RWPE2 (cell line): ENCODE measurements at places on chromosomes 11 and 22.

DNA sequence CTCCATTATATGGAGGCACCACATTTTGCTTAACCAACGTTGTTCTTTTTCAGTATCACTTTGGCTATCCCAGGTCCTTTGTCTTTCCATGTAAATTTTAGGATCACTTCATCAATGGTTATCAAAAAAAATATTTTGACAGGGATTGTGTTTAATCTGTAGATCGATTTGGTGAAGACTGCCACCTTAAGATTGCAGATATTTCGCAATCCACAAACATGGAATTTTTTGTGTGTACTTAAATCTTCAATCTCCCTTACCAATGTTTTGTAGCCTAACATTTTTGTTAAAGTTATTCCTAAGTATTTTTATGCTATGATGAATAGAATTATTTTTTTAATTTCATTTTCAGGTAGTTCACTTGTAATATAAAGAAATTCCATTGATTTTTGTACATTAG is 18.6 kb downstream of the PLAAT5 start:
- no peak for DNase-seq

- no peak for DNase-seq
Observed at GRCh38 chr11:94112206-94112953, 16.3 kb upstream of the PANX1 start.

GRCh38 chr11:41720761-41721160 is 261.3 kb upstream of the LRRC4C start:
- no peak for DNase-seq

DNA sequence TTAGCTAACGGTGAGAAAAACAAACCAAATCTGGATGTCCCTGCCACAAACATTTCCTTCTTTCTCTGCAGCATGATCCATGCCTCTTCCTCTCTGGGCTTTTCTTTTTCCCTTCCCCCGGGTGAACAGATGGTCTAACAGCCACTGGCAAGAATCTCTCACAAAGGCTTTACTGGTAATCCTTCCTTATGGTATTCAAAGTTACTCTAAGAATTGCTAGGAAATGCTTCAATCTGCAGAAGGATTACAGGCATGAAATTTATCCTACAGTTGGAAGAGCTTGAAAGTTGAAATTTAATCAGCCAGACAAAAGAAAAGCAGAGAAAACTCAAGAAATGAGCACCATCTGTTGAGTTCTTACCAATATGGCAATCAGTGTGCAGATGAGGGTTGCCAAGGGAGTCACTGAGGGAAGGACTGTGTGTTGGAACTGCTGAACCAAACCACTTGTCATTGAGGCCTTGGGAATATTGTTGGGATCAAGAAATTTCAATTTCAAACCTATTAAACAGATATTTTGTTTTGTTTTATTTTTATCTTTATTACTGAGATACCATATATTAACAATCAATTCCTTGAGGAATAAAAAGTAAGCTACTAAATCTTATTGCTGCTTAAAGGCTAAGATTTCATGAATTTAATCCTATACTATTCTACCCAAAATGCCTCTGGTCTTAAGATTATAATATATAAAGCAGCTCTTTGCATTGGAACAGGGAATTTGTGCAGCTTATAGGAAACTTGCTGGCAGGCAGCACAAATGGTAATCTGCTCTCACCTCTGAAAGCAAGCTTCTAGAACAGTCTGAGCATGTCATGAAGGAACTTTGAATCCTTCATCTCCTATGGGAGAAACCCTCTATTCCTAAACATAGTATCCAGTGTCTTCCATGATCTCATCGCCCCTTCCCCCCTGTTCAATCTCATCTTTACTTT is 29.7 kb upstream of the NDUFC2 start:
- DNase-seq = no peak

GRCh38 chr11:21820176-21820575 is 372.7 kb upstream of the ANO5 start:
- no peak for DNase-seq

DNA sequence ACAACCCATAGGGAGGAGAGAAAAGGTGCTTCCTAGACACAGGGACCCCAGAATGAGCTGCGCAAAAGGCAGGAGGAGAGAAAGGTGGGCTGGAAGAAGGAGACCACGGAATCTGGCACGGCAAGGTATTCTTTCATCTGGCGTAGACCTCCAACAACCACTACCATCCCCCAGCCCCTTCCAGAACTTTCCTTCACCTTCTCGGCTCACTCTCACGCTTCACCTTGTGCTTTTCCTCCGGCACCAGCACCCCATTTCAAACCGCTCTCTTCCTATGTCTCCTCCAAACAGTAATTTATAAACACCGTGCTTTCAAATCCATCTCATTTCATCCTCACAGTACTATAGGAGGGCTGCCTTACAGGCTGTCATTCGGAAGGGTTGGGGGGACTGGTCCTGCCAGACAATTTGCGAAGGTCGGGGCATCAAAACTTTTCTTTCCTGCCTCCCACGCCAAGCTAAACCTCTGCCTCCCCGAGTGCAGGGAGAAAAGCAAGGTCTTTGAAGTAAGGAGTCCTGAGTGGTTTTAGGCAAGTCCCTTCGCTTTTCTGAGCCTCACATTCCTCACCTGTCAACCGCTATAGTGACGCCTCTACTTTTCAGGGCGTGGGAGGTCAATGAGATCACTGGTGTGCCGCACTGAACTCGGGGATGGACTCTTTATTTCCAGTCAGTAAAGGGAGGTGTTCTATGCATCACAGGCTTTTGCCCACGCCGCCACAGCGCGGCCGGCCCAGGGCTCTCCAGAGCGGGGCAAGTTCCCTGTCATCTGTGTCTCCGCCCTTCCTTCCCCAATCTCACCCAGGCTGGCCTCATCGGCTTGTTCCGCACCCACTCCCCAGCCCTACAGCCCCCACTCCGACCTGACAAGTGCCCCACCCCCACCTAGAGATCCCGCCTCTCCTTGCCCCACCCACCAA is 800 bp downstream of the KCTD21 start:
- DNase-seq = peak; percentile 12

DNA sequence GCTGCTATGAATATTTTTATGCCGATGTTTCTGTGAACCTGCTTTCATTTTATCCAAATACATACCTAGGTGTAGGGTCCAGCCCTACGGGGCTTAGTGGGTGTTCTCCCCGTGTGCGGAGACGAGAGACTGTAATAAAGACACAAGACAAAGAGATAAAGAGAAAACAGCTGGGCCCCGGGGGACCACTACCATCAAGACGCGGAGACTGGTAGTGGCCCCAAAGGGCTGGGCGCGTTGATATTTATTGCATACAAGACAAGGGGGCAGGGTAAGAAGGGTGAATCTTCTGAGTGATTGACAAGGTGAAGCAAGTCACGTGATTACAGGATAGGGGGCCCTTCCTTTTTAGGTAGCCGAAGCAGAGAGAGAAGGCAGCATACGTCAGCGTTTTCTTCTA is 920.1 kb downstream of the BRD1 start:
- no peak for DNase-seq

DNA sequence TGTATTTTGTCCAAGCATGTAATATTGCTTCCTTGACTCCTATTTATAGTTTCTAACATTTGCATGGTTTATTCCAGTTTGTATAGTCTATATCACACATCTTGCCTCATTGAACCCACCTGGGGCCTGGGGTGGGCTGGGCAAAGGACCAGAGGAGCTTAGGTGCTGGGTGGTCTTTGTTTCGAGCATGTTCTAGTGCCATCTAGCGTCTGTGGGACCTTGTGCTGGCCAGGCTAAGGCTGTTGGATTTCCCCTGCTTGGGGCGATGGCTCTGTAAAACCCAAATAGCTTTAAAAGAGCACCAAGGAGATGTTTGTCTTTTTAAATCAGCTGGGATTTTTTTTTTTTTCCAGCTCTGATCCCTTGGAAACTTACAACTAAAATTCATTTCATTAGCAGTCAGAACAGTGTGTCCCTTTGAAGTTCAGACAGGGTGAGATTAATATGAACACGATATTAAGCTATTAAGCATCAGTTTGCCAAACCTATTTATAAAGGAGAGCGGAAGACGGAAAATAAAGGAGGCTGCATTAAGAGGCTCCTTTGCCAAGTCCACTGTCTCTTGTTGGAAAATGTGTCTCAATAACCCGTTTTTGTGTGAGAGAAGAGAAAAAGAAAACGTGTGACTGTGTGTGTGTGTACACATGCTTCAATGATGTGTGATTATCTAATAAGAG is 157.4 kb downstream of the COMMD9 start:
- DNase-seq = no peak

GRCh38 chr11:128361451-128362020 is 225.8 kb downstream of the ETS1 start:
- no peak for DNase-seq
